ENCODE measurements at places on chromosomes 12 and 14.

DNA sequence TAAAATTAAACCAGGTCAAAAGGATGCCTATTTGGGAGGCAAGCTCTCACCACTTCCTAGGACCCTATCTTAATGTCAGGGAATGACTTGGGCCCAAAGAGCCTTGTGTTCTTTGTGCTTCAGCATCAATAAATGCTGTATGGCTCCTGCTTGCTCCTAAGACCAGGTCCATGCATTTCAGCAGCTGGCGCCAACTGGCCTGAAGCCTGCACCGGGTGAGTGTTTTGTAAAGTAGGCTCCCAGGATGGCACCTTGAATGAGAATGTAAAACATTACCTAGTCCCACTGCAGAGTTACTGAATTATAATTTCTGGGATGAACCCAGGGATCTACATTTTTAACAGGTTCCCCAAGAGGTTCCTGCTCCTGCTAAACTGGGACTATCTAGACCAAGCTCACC is 16.1 kb upstream of the SLC38A4 start:
- no peak for DNase-seq

DNA sequence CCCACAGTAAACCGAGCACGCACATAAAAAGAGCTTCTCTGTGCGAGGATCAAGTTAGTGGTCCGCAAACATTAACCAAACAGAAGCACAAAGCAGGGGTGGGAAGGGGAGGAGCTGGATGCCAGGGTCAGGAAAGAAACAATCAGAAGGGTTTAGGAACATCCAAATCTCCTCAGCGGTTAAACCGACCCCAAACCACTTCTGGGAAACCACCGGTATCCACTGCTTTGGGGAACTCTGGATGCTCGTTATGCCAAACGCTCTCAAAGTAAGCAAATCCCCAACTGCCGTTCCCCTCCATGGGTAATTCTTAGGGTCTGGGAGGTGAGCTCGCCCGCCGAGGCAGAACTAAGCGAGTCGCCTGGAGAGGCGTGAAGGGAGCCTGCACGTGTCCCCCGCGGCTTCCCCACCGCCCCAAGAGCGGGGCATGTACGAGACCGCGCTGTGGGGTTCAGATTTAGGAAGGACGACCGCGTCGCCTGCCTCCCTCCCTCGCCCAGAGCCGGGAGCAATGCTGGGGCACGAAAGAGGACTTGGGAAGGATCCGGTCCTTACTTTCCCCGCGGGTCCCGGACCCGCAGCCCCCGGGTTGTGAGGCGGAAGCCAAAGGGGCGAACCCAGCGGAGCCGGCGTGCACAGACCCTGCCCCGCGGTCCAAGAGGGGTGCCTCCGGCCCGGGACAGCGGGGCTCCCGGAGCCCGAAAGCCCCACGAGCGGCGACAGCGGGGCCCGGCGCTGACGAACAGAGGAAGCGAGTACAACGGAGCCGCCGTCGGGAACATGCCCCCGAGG is 711 bp downstream of the SBNO1 start:
- no peak for DNase-seq

DNA sequence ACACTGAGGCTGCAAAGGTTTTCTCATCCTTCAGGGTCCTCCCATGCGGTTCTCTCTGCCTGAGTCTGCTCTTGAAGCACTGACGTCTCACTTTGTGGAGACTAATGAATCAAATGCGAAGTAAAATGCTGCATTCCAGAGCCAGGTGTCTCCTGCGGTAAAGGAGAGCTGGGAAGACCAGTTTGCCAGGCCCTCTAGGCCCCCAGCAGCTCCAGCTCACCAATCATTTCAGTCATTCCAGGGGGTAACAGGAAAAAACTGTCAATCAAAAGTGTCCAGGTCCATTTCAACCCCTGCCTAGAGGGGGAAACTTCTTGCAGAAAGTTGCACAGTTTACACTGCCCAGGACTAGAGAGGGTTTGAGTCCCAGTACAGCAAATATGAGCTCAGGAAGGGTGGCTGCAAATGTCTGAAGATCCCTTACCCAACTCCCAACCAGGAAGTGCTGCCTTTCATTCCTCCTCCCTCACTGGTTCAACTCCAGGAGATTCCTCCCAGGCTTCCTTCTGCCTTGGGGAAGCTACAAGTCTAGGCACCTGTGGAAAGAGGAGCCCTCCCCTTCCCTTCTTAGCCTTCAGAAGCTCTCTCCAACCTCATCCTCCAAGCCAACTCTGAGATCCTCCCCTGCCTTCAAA is 2.7 kb upstream of the NXPH4 start:
- no peak for DNase-seq

DNA sequence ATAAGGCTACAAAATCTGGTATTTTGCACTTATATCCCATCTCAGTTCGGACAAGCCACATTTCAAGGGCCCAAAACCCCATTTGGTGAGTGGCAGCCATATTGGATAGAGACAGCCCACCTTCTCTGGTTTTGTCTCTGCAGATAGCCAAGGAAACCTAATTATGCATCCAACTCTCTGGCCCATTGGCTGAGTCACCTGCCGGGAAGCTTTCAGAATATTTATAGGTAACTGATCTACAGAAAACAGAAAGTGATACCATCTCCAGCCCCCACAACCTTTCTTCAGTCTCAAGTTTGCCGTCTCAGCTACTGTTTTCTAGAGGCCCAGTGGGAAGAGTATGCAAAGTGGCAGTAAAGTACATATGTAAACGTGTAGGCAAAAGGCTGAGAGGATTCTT is 33.7 kb upstream of the PPP1CC start:
- no peak for DNase-seq

DNA sequence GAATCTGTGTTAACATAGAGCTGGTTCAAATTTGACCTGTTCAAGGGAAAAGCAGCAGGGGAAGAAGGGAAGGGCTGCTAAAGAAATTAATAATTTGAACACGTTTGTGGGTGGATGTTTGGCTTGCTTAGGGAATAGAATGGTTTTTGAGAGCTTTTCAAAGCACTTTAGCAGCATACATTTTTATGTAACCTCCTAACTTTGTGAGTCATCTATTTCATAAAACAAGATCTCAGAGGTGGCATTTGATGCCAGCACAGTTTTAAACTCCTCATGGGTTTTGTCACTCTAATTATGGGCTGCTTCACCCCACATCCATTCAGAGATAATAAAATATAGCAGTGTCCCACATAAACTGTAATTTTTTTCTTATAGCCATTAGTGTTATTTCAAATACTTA is 143.8 kb downstream of the ACSS3 start:
- no peak for DNase-seq

GRCh38 chr12:26896913-26897312 is 40.9 kb downstream of the INTS13 start:
- no peak for DNase-seq

DNA sequence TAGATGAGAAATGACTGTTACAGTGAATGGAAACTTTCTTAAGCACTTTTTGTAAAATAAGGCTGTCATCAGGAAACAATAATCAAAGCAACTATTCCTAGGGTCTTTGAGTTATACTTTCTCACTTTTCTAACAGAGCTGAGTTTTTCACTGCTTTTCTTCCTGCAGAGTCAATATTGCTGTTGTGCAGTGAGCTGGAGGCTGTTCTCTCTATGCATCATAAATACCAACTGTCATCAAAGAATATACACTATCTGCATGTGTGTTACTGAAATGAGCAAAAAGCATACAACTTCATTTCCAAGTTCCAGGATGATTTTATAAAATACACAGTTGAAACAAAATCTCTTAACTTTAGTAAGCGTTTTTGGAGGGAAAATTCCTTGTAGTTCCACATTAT is 110.4 kb upstream of the CPSF6 start:
- DNase-seq, result no peak

DNA sequence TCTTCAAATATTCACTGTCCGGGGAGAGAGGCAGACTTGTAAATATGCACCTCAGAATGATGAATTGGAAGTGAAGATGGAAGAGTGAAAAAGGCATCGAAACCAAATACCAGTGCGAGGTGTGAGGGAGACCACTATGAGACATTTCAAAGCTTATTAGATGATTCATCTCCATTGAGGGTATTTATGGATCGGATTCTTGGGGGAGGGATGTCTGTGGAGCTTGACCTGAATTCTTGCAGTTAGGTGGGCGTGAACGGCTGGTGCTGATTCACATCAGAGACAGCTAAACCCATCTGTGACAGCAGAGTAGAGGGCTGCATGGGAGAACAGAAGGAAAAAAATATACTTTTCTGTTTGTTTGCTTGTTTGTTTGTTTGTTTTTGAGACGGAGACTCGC is 677.2 kb downstream of the AACS start:
- DNase-seq, result no peak

DNA sequence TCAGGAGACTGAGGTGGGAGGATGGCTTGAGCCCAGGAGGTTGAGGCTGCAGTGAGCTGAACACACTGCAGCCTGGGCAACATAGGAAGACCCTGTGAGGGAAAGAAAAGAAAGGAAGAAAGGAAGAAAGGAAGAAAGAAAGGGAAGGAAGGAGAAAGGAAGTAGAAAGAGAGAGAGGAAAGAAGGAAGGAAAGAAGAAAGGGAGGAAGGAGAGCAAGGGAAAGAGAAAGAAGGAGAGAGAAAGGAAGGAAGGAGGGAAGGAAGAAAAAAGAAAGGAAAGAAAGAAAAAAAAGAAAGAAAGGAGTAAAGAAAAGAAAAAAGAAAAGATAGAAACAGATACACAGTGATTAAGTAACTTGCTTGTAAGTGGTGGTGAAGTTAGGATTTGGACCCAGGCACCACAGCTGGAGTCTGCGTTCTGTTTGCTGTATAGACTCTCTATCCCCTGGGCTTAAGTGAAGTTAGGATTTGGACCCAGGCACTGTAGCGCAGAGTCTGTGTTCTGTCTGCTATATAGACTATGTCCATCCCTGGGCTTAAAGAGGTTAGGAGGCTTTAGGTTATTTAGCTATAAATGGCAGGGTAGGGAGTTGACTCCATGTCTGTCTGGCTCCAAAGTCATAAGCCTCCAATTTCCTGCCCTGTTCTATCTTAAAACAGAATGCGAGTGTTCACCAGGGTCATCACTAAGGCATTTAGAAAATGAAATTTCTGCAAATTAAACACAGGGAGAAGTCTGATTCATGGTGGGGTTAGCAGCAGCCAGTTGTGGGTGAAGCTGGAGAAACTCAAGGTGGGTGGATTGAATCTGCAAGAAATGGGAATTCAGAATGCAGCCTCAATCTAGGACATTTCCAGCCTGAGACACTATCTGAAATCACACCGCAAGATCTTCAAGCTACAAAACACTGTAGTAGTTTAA is 13.3 kb upstream of the C12orf75 start:
- DNase-seq, result no peak

DNA sequence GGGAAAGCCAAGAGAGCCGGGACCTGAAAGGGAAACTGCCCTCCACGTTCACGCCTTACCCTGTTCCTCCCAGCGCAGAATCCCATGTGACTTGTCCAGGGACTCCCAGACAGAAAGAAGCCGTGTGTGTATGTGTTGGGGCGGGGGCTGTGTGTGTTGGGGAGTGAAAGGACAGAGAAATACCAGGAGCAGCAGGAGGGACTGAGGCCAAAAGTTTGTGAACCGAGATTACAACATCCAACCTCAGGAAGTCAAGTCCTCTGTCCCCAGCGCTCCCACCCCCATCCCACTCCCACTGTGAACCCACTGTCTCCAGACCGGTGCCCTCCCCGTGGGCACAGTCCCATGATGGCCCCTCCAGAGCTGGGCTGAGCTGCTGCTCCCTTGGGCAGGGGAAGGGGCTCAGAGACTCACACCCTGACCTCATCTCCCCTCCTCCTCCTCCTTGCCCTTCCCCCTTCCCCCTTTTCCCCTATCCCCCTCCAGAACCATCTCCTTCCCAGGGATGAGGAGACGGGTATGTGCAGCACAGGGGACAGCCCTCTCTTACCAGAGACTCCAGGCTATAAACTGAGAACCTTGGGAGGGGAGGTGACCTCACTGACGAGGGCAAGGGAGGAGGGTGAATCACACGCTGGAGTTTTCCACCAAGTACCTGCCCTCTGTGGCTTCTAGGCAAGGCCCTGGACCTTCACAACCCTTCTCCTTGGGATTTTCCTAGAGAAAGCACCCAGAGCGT is at the start of gene SLC6A12:
Gene SLC6A12 (minus strand): TSS at position 155 of the 739 bp plus-strand sequence. CDS start 4,171 bp downstream, outside the sequence.
- no peak for DNase-seq

GRCh38 chr12:3892631-3893030 is 19.4 kb upstream of the PARP11 start:
- no peak for DNase-seq

GRCh38 chr12:4824380-4824779 is 85.3 kb upstream of the KCNA1 start:
- no peak for DNase-seq

GRCh38 chr14:86540636-86541247 is 1010.8 kb downstream of the FLRT2 start:
- DNase-seq, result no peak

DNA sequence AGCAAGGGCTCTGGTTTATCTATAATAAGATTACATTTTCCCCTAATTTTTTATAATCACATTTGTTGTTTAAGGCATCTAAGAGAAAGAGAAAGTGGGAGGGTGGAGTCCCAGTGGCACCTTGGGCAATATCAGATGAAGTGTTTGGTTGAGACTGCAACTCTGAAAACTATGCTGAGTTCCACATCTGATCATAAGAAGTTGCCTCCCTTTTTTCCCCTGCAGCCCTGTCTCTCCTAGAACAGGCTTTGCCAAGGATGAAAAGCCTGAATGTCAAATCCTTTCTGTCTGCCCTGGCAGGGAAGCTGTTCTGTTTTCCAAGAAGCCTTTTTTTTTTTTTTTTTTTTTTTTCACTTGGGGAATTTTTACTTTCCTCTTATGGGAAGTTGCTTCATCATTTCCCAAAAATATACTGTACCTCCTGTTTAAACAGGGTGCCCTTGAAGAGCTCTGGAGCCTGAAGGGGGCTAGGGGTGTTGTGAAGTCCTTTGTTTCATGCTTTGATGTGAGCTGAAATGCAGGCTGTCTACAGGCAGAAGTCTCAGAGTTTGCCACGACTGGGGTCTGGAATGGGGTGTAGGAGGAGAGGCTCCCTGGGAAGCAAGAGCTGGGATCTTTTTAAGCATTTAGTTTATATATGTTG is 71.3 kb downstream of the SUSD6 start:
- DNase-seq, result no peak

GRCh38 chr14:35879654-35880249 is 53.6 kb downstream of the BRMS1L start:
- DNase-seq, result no peak

DNA sequence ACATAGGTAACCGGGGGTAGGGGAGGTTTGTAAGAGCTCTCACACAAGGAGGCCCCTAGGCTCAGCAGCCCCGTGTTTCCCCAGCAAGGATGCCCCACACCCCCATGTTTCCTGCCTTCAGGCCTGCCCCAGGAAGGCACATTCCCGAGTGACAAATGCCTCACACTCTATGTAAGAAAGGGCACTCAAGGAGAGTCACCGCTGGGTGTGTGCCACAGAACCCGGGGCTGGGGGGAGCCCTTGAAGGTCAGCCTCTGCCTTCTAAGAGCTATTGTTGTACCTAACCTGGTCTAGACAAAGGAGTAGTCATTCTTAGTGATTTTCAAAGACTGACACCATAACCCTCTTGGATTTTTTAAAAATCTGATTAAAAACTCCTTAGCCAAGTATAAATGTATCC is 333.6 kb downstream of the DPF3 start:
- DNase-seq, result no peak

DNA sequence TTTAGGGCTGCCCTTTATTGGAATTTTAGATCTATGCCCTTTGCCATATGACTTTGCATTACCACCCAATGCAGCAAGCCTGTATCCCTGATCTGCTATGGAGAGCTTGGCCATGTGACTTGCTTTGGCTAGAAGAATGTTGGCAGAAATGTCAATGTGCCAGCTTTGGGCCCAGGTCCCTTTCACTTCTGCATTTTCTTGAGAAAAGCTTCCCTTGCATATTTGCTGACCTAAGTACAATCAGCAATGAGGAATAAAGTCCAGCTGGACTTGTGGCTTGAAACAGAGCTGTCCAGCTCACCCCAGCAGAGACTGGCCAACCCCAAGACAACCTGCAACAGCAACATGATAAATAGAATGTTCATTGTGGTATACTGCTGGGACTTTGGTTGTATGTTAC is 135.9 kb downstream of the PAH start:
- no peak for DNase-seq
